HFFc6 (cell line): ENCODE measurements at places on chromosomes 12 and 14. TPM values are rescaled to one million over a fixed set of nuclear protein-coding genes. Genes with fewer than 3 reads are reported as not detected.

The MYH6 gene
- not detected in 3 replicates for total RNA-seq

The REP15 gene
- 2.4 to 2.9 TPM (median 2.8 TPM) in 3 replicates for total RNA-seq

The BATF gene
- total RNA-seq, result not detected in 3 replicates

DNA sequence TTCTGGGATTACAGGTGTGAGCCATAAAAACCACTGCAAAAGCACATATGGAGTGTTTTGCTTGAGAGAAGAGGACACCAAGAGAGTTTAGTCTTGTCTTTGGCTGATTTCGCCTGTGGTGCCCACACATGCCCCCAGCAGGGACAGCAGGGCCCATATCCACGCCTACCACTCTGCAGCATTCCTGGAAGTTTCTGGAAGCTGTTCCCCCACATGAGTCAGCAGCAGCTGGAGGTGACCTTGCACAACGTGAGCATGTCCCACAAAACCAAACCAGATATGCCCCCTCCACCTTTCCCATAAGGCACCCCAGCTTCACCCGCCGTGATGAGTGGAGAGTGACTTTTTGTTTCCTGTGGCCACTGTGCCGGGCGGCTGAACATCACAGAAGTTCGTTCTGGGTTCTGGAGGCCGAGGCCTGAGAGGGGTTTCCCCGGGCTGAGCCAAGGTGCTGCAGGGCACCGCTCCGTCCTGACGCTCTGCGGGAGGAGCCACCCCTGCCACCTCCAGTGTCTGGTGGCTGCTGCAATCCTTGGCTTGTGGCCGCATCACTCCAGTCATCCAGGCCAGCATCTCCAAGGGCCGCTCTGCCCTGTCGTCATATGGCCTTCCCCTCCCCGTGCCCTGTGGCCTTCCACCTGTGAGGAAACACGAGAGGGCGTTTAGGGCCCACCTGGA, 4.7 kb downstream of the ASPG start:
- no peak for DNase-seq

DNA sequence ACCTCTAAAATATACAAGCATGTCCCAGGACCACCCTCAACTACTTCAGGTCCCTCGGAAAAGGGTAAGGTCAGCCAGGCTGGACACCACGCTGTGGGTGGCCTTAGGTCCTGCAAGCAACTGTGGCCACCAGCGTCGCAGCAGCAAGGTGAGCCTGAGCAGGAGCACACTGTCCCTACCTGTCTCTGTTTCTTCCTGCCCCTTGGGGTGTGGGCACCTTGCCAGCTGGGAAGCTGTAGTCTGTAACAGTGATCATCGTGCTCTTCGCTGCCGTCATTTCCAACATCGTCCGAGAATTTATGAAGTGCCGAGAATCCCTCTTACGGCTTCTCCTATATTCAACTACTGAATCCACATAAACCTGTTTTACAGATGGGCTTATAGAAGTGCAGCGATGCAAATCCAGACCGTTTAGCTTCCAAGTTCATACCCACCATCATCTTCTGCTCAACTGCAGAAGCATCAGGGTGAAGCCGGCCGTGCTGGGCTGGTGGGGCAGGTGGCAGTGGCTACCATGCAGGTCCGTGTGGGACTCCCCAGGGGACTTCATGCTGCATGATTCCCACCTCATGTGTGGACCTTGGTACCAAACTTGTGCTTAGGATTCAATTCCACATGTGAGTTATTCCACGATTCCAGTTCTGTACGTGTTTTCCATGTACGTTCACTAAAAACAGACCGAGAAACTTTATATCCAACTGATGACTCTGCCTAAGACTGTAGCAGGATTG, 361.3 kb upstream of the SFSWAP start:
- no peak for DNase-seq

- no peak for DNase-seq
These were observed 99.3 kb downstream of the CACNA1C start for GRCh38 chr12:2152134-2152533.
